GM13976 (cell line): ENCODE measurements at places on chromosomes 12 and 14.

- no peak for DNase-seq
Measured at GRCh38 chr14:25056688-25057078, 6.7 kb upstream of the STXBP6 start.

DNA sequence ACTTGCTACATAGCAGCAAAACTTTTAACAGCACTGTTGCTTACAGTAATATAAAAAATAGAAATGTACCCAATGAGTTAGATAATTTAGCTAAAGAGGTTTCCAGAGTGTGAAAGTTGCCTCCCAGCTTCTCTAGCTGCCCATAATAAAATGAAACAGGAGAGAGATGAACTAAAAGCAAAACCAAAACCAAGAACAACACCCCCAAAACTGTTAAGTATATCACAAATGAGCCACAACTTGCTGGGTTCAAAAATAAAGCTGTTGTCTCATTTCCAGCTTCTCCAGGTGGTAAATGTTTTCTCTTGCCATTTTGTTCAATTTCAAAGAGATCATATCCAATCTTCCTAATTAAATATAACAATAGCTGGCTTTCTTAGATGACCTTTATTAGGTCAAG lies 614.0 kb downstream of the ETNK1 start:
- no peak for DNase-seq

DNA sequence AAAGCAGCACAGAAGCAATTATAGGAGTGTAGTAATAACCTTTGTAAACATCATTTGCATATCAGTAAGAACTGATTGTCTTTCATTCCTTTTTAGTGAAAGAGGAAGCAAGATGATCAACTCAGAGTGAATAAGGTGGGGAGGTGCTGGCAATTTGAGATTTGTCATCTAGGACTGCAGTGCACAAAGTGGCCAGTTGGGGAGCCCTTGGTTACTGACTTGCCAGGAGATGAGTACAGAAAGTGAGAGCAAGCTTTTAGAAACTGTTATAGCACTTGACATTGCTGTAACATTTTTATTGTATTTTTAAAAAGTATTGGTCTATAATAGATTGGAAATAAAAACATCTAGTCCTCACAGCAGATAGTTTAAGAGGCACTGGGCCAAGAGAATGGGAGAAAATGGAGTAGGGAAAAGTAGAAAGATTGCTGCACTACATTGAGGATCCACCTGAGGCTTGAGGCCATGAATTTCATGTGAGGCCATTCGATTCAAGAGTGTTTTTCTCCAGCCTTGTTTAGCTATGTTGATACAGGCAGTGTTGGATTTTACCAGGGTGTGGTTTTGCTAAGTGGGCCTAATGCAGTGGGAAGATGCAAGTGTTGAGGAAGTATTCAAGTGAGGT lies 98.2 kb downstream of the SNAPC1 start:
- DNase-seq: peak; percentile 82

DNA sequence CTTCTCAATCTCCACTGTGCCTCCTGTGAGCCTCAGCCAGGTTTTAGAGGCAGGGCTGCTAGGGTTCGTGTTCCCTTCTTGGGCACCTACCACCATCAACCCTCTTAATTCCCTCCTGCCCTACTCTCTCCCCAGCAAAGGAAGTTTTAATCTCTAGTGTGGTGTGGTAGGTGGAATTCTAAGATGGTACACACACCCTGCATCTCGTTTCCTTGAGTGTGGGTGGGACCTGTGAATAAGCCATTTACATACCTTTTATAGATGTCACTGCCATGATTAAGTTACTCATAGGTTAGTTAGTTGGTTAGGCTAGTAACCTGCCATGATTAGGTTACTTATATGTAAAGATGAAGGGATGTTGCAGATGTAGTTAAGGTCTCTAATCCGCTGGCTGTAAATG lies 114.8 kb upstream of the VRK1 start:
- DNase-seq: no peak

GRCh38 chr12:21815306-21816062 lies 41.0 kb upstream of the KCNJ8 start:
- DNase-seq: no peak

- DNase-seq: peak; percentile 91
Measured at GRCh38 chr12:57127726-57128518, at the start of gene LRP1. Gene LRP1 (plus strand): TSS chr12:57128483. CDS start chr12:57128965, 482 bp downstream.

GRCh38 chr14:96274543-96274942 lies 18.5 kb downstream of the BDKRB1 start:
- no peak for DNase-seq

DNA sequence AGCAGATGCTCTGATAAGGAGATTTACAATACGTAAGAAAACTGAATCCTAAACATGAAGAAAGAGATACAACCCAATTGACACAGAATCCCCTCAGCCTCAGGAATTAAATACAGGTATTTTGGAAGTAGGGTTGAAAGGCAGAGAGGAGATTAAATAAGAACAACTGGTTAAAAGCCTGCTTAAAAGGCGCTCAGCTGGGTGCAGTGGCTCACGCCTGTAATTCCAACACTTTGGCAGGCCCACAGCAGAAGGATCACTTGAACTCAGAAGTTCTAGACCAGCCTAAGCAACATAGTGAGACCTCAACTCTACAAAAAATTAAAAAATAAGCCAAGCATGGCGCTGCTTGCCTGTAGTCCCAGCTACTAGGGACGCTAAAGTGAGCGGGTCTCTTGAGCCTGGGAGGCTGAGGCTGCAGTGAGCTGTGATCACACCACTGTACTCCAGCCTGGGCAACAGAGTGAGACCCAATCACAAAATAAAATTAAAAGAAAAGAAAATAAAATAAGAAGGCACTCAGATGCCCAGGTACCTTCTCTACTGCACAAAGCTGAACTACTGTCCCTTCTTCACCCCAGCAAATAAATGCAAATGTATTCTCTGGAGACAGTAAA lies 32.9 kb downstream of the MED13L start:
- no peak for DNase-seq

DNA sequence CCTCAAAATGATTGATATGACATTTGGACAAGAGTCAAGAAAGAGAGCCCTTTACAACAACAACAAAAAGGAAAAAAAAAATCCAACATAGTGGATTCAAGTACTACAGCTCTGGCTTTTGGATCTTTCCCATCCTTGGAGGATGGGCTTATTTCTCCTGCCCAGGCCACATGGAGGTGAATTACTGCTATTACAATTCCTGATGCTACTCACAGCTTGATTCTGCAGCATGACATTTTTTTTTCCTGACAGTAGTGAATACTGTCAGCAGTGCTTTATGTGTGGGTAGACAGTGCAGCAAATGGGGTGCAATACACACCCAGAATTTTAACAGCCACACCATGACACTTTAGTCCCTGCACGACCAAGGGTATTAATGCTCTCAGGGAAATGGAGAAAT lies 42.5 kb upstream of the HSP90B1 start:
- DNase-seq: no peak

DNA sequence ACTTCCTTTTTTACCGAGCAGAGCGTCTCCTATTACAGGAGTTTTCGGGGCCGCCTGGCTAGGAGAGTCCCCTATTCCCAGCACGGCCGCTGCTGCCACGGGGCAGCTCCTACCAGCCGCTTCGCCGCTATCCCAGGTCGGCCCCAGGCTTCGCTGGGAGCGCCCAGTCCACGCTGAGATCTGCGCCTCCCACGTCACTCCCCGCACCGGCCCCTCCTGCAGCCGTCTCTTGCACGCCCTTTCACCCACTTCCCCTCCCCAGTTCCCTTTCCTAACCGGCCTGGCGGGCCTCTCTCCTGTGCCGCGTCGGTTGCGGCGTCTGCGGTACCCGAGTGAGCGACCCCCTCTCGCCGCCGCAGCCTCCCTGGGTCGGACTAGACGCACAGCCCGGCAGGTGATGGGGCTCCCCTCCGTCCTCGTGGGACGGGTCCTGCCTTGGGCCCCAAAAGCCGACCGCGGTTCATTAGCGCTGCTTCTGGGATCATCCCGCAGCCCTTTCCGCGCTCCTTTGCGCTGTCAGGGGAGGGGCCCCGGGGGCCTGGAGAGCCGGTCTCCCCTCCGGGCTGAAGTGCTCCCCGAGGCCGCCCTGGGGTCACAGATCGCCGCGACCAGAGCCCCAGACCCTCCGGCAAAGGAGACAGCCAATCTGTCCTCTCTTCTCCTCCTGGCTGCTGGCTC lies 1318.4 kb downstream of the TMEM121 start:
- peak; percentile 79 for DNase-seq

DNA sequence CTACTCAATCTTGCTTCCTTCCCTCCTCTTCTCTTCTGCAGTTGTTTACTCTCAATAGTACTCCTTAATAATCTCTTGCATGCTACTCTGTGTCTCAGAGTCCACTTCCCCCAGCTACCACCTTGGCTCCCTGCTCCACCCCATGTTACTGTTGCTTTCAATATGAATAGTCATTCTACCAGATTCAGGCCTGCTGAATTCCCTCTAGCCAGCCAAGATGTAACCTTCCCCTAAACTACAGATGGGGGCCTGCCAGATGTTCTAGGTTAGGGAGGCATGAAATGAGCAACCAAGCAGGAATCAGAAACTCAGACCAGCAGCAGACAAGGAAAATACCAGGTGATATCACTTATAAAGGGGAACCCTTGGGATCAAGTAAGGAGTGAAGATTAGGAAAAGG lies 392.1 kb upstream of the DDHD1 start:
- DNase-seq: peak; percentile 29

GRCh38 chr12:63805704-63806672 lies 26.3 kb downstream of the RXYLT1 start:
- no peak for DNase-seq

GRCh38 chr12:39441963-39442830 lies 723 bp downstream of the KIF21A start:
- DNase-seq: peak; percentile 60

DNA sequence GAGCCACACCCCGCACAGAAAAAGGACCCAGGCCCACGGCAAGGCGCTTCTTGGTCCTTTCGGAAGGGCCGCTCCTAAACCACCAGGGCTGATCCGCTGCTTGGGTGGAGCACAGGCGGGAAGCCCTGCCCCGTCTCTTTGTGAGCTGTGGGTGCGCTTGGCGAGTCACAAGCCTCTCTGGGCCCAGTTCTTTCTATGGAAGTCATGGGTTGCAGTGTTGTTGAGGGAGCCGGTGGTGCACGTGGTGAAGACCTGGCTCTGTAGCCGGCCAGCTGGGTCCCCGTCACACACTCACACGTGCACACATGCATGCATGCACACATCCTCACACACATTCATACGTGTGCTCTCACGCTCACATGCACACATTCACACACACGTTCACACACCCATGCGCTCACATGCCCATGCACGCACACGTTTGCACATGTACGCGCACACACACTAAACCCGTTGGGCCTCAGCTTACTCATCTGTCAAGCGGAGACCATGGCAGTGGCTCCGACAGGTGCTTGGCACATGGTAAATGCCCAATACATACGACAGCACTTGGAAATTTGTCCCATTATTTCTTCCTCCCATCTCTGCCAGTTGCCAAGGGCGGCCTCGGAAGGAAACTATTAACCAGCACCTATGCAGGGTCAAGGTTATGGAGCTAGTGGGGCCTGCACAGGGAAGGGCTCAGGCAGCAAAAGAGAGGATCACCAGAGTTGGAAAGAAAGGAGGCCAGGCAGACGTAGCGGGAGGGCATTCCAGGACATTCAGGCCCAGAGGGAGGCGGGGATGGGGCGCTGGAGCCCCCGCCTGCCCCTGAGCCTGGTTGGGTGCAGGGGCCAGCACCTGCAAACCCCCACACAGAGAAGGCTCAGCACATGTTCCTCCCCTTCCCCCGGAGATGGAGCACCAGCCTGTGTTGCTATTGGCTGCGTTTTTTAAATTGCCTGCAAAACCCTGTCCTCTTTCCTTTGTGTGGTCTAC lies 96.9 kb downstream of the SETD3 start:
- no peak for DNase-seq
